Amygdala (tissue), 56 donors: ENCODE measurements at places on chromosomes 6 and 20.

DNA sequence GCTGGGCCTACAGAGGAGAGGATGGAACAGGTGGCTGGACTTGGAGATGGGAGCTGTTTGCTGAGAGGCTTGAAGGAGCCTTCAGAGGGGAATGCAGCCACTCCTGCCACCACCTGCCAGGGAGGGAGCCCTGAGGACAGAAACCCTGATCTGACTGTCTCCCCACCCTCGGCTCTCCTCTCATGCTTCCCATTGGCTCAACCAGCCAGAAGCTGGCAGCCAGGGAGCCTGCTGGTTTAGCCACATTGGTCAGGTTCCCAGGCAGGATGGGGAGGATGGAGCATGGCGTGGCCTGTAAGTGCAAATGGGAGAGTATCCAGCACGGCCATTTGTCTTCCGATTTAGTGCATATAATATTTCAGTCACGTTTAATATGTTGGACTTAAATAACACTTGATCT is 12.8 kb downstream of the TREM1 start:
- DNase-seq, result no peak

DNA sequence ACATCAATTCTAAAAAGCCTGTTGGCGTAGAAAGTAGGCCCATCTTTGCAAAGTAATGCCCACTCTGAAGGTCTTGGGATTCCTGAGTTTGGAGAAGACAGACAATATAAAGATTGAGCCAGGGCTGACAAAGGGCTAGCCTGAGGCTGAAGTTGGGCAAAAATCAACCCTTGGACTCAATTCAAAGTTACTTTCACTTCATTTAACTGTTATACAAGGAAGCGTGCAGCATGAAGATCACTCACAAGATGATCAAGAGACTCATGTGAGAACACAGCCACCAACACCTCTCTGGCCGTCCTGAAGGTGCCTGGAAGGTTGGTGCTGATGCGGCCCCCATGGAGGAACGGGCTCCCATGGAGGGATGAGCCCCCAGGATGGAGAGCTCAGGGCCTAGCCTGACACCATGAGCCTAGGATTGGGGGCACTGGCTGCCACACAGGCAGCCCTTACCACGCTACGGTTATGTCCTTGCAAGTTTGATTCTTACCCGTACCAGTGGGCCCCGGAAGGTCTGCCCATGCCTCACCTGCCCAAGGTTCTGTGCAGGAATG is 26.6 kb downstream of the FOXC1 start:
- no peak for DNase-seq

- no peak for DNase-seq
Observed at GRCh38 chr6:14127611-14128010, 10.0 kb downstream of the CD83 start.

DNA sequence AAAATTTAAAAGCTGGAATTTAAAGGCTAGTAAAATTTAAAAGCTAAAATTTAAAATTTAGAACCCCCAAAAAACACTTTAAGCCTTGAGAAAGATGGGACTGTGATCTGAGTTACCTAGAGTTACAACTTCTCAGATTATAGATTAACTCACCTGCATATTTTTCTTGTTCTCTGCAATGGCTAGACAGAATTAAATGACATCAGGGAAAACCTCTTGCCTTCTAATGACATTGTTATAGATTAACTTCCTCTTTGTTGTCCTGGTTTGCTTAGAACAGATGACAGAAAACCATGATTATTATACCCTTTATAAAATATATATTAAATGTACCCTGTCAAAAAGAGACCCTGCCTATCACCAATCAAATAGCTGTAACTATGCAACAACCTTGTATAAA is 56.4 kb downstream of the TRDN start:
- DNase-seq, result no peak

GRCh38 chr6:163412341-163412740 is 2.2 kb upstream of the QKI start:
- no peak for DNase-seq

DNA sequence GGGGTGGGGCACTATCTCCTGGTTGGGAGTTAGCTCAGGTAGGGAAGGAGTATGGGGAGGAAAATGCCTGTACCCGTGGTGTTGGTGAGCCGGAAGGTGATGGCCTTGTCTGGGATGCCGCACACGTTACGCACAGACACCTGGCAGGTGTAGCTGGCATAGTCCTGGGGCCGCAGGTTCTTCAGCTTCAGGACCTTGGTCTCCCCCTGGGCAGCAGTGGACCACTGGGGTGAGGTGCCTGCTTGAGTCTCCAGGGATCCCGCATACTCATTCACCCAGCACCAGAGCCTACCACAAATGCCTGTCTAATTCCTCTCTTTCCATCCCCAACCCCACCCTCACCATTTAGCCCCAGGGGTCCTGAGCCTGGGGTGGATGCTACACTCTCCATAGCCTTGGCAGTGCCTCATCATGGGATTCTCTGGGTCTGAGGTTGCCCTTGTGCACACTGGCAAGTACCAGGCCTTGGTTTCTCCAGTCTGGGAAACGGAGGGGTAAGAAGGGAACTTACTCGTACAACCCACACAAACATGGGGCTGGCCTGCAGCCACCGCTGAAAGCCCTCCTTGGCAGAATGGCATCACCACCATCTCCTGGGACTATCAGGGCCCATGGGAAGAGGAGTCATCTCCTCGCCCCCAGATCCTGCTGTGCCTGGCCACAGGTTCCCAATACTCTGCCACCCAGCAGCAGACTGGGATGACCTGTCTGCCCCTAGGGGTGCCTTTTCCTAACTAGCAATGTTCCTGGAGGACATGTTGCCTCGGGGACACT is 42.8 kb downstream of the MDGA1 start:
- DNase-seq, result no peak

DNA sequence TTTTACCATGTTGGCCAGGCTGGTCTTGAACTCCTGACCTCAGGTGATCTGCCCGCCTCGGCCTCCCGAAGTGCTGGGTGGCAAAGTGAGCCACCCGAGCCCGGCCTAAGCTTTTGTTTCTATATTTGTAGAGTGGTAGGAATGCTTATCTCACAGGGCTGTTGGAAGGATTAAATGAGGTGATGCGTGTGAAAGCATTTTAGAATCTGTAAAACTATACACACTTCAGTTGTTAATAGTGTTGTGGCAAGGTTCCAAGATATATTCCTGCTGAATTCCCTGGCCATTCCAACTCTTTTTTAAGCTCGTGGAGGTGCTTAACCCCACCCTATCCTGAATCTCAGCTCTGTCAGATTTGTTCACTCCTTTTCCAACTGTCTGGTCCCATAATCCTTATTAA is 89.9 kb upstream of the AKIRIN2 start:
- DNase-seq, result no peak

DNA sequence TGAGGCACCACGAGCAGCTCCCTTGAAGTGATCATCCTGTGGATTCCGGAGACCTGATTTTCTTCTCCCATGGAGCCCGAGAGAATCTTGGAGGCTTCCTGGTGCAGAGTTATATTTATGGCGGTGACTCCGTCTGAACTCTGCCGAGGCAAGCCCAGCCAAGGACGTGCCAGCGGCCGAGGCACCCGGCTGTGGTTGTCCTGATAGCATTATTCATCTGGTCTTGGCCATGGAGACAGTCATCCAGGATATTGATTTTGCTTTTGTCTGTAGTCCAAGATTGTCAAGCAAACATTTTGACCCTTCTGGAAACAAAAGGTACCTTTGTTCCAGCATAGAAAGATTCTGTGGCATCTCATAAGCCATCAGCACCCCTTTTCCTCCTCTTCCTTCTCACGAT is 163.3 kb downstream of the SCML4 start:
- no peak for DNase-seq

DNA sequence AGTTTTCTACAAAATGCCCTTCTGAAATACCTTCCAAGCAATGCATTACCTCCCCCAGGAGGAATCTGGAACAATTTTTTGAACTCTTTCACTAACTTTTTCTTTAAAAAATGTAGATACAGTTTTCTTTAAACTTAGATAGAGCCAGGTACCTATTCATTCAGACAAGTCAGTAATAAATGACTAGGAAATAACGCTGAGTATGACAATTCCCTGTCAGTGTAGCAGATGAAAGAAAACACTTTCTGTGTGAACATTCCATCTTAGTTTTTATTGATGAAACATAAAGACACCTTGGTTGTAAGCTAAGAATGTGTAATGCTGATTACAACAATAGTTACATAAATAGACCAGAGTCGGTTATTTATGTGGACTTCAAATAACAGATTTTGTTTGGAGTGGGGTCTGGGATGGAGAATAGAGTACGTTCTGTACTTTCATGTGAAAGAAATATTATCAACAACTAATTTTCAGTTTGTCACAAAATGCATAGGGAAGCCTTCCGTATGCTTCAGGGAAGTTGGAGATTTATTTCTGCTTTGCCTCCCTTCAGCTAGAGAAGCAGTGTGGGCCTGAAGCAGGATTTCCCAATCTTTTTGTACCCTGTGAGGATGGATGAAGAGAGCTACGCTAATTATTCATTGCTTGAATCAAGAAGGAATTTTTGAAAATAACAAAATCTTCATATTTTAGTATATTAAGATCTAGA is 19.2 kb upstream of the QKI start:
- no peak for DNase-seq

DNA sequence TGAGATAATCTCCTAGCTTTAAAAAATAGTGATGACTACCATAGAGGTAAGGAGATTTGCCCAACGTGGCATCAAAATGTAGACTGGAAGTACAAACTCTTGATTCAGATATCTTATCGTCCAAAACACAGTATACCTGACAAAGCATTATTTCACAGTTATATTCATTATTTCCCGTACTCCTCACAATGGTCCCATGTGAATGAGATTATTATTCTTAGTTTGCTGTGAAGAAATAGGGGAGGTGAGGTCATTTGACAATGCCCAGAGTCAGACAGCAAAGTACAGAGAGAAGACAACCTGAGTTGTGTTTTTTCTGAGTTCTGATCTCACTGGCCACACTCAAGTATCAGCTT is 1.2 kb upstream of the TFB1M start:
- no peak for DNase-seq

- no peak for DNase-seq
Observed at GRCh38 chr6:16405375-16405774, 167.0 kb downstream of the GMPR start.

GRCh38 chr6:7624796-7625710 is 35.1 kb downstream of the SNRNP48 start:
- DNase-seq, result no peak

GRCh38 chr6:143213859-143214376 is 153.2 kb downstream of the AIG1 start:
- no peak for DNase-seq

DNA sequence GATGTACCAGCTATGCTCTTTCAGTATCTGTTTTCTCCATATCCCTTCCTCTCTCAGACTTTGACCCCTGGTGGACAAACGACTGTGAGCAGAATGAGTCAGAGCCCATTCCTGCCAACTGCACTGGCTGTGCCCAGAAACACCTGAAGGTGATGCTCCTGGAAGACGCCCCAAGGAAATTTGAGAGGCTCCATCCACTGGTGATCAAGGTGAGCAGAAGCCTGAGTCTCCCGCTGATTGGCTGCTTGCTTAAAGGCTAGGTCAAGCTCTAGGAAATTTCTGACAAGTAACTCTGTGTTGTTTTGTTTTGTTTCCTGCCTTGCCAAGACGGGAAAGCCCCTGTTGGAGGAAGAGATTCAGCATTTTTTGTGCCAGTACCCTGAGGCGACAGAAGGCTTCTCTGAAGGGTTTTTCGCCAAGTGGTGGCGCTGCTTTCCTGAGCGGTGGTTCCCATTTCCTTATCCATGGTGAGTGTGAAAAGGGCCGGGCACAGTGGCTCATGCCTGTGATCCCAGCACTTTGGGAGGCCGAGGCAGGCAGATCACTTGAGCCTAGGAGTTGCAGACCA is 28.6 kb downstream of the C6orf89 start:
- DNase-seq, result no peak

DNA sequence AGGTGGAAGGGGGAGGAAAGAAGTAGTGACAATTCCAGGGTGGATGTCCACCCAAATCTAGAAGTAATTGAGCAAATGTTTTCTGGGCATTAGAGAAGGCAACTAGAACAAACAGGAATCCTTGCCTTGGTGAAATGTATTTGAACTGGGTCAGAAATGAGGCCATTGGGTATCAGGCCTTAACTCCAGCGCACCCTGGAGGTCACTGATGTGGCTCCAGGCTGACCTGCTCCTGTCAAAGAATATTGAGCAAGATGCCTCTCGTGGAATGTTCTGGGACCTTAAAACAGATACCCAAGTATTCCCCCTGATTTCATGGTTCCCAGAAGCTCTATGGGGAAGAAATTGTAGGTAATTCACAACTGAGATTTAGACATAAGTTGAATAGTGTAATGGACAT is 6.9 kb downstream of the HLA-DPB1 start:
- no peak for DNase-seq

DNA sequence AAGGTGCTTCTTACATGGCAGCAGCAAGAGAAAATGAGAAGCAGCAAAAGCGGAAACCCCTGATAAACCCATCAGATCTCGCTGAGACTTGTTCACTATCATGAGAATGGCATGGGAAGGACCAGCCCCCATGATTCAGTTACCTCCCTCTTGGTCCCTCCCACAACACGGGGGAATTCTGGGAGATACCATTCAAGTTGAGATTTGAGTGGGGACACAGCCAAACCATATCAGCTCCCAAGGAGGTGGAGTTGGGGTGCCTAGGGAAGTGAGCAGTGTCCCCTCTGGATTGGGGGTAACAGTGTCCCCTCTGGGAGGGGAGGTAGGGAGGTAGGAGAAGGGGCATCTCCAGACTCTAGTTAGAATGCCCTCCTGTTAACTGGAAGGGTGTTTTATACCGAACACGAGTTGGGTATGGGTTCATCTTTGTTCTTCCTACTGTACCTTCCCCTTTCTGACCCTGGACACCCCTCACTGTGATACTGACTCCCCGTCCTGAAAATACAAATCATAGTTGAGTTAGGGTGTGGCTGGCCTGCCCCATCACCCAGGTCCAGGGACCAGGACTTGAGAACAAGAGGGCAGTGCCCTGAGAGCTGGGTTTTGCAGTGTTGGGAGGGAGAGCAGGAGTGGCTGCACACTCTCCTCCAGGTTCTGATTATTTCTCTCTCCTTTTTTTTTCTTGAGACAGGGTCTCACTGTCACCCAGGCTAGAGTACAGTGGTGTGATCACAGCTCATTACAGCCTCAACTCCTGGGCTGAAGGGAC is 62.0 kb downstream of the EFCAB8 start:
- DNase-seq, result no peak

GRCh38 chr6:84492241-84493165 is 265.1 kb upstream of the CEP162 start:
- DNase-seq, result no peak
